T-cell (primary cell): ENCODE measurements at places on chromosomes 2 and 18. TPM values are rescaled to one million over a fixed set of nuclear protein-coding genes. Genes with fewer than 3 reads are reported as not detected.

The CABYR gene
- total RNA-seq: 2.4 TPM

The AGPS gene
- 26.1 TPM for total RNA-seq

The ASB18 gene
- not detected for total RNA-seq

The SERPINB12 gene
- total RNA-seq: not detected

The GRP gene
- not detected for total RNA-seq

The C2orf78 gene
- not detected for total RNA-seq

The ZNF892 gene
- total RNA-seq: 2.9 TPM

The ALLC gene
- total RNA-seq: not detected

The TYMS gene
- 3.3 TPM for total RNA-seq

The STRN gene
- 29.5 TPM for total RNA-seq

The KCNG2 gene
- not detected for total RNA-seq

The ZAP70 gene
- total RNA-seq: 474 TPM

The AQP4 gene
- 0.25 TPM for total RNA-seq

The SLC9A4 gene
- 0.13 TPM for total RNA-seq

The PRSS56 gene
- not detected for total RNA-seq
